ENCODE measurements at places on chromosomes 11 and 22.

- H3K4me3 ChIP-seq, result no peak overlapping the region
- H3K27ac ChIP-seq, result no peak overlapping the region
- peaks cover 38% of the 10 kb centered on the region for H3K36me3 ChIP-seq
- no peaks in the 10 kb centered on the region for H3K27me3 ChIP-seq
- no peak for DNase-seq
- H3K4me1 ChIP-seq, result no peaks in the 10 kb centered on the region
Measured at GRCh38 chr22:17818180-17818579, 43.9 kb upstream of the BID start.

GRCh38 chr11:38009932-38010331 lies 1411.9 kb upstream of the RAG2 start:
- no peaks in the 10 kb centered on the region for H3K36me3 ChIP-seq
- no peak overlapping the region for H3K27ac ChIP-seq
- no peaks in the 10 kb centered on the region for H3K27me3 ChIP-seq

DNA sequence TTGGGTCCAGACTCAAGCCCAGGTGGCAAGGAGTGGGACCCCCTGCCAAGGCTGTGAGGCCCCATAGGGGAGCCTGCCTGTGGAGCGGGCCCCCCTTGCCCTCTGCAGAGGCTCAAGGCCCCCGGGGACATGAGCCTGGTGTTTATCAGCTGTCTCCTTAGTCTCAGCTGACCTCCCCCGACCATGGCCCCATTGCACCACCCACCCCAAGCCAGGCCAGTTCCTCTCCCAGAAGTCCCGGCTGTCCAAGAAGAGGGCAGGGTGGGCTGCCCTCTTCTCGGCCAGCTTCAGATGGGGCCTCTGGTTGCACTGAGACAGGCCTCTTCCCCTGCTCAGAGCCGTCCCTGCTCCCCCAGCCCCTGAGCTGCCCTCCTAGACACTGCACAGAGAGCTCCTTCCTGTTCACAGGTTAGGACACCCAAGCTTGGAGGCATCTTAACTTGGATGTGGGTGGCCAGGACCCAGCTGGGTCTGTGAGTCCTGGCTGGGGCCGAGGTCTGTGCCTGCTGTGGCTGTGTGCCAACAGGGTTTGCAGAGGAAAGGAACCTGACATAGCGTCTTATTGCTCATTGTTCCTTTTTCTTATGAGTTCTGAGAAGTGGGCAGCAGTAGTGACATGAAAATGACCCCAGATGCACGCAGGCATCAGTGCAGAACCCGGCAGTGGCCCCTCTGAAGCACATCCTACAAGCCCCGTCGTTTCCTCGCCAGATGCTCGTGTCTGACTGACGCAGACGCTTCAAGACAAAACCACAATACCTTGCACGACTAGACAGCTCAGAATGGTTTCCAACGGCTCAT lies 5.4 kb downstream of the TRABD start:
- no peaks in the 10 kb centered on the region for H3K27me3 ChIP-seq
- peak overlapping the region; percentile 35 for H3K4me3 ChIP-seq
- H3K27ac ChIP-seq, result peak overlapping the region; percentile 80
- DNase-seq, result no peak

DNA sequence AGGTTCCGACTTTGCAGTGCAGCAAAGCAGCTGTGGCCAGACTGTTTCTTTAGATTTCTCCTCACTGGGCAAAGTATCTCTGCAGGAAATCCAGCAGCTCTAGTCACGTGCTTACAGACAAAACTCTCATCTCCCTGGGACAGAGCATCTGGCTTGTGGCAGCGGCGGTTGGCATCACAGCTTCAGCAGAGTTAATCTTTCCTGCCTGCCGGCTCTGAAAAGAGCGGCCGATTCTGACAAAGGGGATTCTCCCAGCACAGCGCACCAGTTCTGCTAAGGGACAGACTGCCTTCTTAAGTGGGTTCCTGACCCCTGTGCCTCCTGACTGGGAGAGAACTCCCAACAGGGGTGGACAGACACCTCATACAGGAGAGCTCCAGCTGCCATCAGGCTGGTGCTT lies 1357.3 kb upstream of the TENM4 start:
- H3K27ac ChIP-seq, result no peak overlapping the region
- H3K27me3 ChIP-seq, result no peaks in the 10 kb centered on the region
- H3K4me3 ChIP-seq, result no peak overlapping the region
- no peaks in the 10 kb centered on the region for H3K36me3 ChIP-seq
- no peaks in the 10 kb centered on the region for H3K4me1 ChIP-seq

DNA sequence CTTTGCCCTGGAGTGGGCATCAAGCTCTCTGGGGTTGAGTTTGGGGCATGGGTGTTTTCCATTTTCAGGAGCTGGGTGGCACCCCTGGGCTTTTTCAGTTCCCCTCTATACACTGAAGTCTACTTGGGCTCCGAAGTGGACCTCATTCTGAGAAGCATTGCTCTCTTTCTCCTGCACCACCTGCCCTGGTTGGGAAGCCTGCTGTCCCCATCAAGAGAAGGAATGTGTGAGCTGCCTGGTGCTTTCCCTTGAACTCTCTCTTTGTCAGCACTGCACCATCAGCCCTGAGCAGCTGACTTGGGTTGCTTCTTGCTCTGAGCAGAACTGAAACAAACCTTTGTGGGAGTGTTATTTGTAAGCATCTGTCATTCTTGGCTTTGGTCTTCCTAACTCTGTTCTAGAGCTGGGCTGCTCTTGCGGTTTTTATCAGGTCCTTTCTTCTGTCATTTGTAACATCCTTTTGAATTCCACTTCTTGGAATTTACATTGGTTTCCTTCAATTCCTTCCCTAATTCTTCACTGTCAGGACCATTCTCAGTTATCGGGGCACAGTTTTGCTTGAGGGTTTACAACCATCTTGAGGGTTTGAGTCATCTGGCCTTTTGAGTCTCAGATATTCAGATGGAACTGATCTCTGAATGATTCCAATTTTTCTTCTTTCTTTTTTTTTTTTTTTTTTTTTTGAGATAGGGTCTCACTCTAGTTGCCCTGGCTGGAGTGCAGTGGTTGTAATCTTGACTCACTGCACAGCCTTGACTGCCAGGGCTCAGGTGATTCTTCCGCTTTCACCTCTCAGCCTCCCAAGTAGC lies 20.5 kb downstream of the UBE2L3 start:
- no peaks in the 10 kb centered on the region for H3K4me1 ChIP-seq
- H3K4me3 ChIP-seq, result no peak overlapping the region
- H3K36me3 ChIP-seq, result peaks cover 16% of the 10 kb centered on the region
- DNase-seq, result no peak

DNA sequence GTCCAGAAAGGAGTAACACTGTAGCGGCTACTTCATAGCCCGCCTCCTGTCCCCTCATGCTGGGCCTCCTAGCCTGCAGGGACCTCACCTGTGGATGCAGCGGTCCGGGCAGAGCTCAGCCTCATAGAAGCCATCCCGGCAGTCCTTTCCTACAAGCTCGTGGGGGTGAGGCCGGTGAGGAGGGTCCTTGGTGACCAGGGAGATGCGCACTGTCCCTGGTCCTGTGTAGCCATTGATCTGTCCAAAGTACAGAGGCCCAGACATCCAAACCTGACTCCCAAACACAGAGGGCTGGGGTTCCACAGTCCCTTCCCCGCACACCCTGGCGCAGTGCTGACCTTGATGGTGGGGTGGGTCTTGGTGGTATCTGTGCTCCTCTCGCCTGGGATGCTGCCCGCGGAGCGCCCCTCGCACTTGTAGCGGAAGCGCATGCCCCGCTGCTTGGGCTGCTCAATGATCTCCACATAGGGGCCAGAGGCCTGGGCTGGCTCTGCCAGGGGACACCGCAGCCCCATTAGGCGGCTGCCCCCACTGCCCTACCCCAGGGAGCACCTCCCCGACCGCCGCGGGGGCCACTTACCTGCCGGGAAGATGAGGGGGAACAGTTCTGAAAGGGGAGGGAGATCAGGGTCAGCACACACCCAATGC lies 993 bp downstream of the RELA start:
- H3K4me3 ChIP-seq, result peak overlapping the region; percentile 79
- DNase-seq, result no peak
- peaks cover 50% of the 10 kb centered on the region for H3K36me3 ChIP-seq
- peak overlapping the region; percentile 77 for H3K27ac ChIP-seq
- H3K4me1 ChIP-seq, result peaks cover 8% of the 10 kb centered on the region
- H3K27me3 ChIP-seq, result no peaks in the 10 kb centered on the region

GRCh38 chr11:63906585-63906984 lies 10.4 kb downstream of the RCOR2 start:
- H3K4me3 ChIP-seq, result no peak overlapping the region
- DNase-seq, result no peak
- H3K27ac ChIP-seq, result no peak overlapping the region
- no peaks in the 10 kb centered on the region for H3K27me3 ChIP-seq
- peaks cover 55% of the 10 kb centered on the region for H3K36me3 ChIP-seq

DNA sequence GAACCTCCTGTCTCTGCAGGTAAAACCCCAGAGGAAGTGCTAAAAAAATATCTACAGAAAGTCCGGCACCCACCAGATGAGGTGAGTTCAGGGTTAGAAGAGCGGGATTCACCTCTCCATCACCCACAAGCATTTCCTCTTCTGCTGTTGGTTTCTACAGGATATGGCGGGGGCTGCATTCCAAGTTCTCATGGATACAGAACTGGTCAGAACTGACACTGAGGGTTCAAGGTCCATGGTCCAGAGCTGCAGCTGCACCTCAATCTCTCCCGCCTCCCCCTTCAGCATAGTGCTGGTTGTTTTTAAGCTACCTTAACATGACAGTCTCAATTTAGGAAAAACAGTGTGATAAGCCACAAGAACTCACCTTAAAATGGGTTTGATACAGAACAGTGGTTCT lies 19.2 kb downstream of the DTX4 start:
- H3K27me3 ChIP-seq, result no peaks in the 10 kb centered on the region
- DNase-seq, result no peak
- peaks cover 92% of the 10 kb centered on the region for H3K36me3 ChIP-seq
- H3K4me1 ChIP-seq, result no peaks in the 10 kb centered on the region
- H3K4me3 ChIP-seq, result no peak overlapping the region

DNA sequence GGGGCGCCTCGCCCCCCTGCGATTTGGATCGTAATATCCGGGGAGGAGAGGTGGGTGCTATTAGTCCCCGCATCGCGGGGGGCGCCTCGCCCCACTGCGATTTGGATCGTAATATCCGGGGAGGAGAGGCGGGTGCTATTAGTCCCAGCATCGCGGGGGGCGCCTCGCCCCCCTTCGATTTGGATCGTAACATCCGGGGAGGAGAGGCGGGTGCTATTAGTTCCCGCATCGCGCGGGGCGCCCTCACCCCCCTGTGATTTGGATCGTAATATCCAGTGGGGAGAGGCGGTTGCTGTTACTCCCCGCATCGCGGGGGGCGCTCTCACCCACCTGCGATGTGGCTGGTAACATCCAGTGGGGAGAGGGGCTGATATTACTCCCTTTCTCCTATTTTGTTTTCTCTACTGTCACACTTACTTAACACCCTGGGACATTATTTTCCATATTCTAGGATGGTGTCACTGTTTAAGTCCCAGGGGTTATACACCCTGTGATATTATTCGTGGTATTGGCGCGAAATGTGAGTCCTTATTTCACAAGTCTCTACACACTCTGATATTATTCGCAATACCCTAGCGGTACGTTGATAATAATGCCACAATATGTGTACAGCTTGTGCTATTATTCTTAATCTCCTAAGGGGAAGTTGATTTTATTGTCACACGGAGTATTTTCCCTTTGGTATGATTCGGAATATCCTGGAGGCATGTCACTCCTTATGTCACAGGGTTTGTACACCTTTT lies 57.8 kb upstream of the ALDH3B2 start:
- no peak for DNase-seq
- no peak overlapping the region for H3K27ac ChIP-seq
- no peaks in the 10 kb centered on the region for H3K27me3 ChIP-seq
- H3K4me3 ChIP-seq, result no peak overlapping the region
- no peaks in the 10 kb centered on the region for H3K36me3 ChIP-seq
- no peaks in the 10 kb centered on the region for H3K4me1 ChIP-seq

DNA sequence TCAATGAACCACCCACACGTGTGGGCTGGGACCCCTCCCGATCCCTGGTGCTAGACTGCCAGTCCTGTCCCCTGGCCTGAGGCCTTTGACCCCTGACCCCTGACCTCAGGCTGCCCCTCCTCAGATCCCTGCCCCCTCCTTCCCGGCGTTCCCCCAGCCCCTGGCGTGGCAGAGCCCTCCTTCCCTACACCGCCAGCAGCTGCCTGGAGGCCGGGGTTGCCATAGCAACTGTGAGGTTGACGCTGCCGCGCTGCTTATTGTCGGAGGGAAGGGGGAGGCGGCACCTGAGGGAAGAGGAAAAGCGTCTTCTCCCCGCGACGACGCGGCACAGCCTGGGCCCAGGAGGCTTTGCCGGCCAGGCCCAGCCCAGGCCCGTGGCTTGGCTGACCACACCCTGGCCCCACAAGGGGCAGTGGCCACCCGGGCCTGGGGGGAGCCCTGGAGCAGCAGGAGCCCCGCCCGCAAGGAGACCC lies 32.6 kb downstream of the SHANK3 start:
- no peak overlapping the region for H3K27ac ChIP-seq
- no peaks in the 10 kb centered on the region for H3K27me3 ChIP-seq
- no peak overlapping the region for H3K4me3 ChIP-seq

GRCh38 chr11:130520271-130520671 lies 71.8 kb downstream of the ADAMTS15 start:
- H3K4me1 ChIP-seq, result peaks cover 3% of the 10 kb centered on the region
- no peaks in the 10 kb centered on the region for H3K36me3 ChIP-seq
- no peak for DNase-seq
- no peaks in the 10 kb centered on the region for H3K27me3 ChIP-seq
- H3K4me3 ChIP-seq, result no peak overlapping the region
- H3K27ac ChIP-seq, result no peak overlapping the region

DNA sequence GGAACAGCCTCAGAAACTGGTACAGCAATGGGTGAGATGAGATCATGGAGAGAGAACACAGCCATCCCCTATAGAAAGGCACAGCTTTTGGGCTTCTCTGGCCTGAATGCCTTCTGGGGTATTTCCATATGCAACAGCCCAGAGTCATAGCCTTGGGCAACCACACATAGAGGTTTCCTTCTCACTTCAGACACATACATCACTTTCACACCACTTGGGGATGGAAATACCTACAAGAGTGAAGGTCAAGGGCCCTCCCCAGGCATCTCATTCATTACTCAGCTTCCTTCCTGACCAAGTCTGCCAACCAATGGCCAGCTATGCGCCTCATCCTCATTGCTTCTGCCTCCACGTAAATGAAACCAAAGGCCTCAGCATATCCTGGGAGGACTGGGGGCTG lies 17.7 kb upstream of the OLFML1 start:
- H3K36me3 ChIP-seq, result no peaks in the 10 kb centered on the region
- no peak for DNase-seq
- no peak overlapping the region for H3K4me3 ChIP-seq
- no peaks in the 10 kb centered on the region for H3K27me3 ChIP-seq

- no peaks in the 10 kb centered on the region for H3K36me3 ChIP-seq
- H3K4me3 ChIP-seq, result no peak overlapping the region
- no peak for DNase-seq
- no peaks in the 10 kb centered on the region for H3K27me3 ChIP-seq
- H3K4me1 ChIP-seq, result no peaks in the 10 kb centered on the region
Measured at GRCh38 chr11:76680518-76681425, 10.2 kb upstream of the LRRC32 start.

DNA sequence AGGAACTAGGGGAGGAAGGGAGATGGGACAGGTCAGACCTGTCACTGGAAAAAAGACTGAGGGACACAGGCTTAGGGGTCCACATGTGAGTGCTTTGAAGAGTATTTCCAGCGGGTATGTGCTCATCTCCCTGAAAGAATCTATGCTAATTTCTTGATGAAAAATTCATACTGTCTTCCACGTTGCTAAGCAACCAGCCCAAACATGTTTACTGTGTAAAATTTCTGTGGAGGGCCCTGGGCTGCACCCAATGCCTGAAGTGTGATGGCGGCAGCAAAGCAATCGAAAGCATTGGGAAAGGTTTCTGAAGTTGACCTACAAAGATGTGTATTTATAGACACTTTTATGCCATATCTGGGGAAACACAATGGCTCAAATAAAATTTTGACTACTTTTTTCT lies 7.4 kb downstream of the SYT13 start:
- no peaks in the 10 kb centered on the region for H3K36me3 ChIP-seq
- H3K4me3 ChIP-seq, result no peak overlapping the region
- H3K27me3 ChIP-seq, result peaks cover under 1% of the 10 kb centered on the region
- no peak for DNase-seq
